AG08396 (cell line): ENCODE measurements at places on chromosomes 4 and X.

DNA sequence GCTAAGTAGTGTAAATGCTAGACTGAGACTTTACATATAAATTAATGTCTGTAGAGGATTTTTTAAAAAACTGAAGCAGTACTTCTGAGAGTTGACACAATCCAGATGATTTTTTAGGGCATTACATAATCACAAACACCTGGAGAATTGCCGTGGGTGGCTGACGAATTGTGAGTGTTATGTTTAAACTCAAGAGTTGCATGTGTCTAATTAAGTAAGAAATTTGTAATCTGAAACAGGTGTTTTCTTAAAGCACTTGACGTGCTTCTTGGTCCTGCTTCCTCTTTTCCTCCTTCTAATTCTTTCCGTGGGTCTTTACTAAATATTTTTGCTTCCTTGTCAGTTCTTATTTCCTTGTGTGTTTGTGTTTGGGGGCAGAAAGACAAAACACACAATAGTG is 27.8 kb downstream of the PIR start:
- DNase-seq: no peak

- DNase-seq: no peak
Measured at GRCh38 chr4:143281507-143282190, 55.0 kb upstream of the GAB1 start.

DNA sequence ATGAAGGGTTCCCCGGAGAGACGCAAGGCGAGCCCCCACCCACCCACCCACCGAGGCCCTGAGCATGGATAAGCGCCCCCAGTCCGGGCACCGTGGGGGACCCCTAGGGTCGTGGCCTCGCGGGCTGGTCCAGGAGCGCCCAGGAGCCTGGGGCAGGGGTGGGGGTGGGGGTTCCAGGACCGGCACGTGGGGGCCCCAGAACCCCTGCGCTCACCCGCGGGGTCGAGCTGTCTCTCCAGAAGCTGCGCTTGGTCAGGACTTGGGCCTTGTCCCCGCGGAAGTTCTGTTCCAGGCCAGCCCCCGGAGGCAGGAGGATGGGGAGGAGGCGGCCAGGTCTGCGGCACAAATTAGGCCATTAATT is 11.2 kb upstream of the SHOX start:
- DNase-seq: no peak

- DNase-seq: no peak
Measured at GRCh38 chr4:83692028-83692427, 156.1 kb downstream of the GPAT3 start.

GRCh38 chrX:71565474-71566041 is 12.7 kb upstream of the GCNA start:
- DNase-seq: no peak

DNA sequence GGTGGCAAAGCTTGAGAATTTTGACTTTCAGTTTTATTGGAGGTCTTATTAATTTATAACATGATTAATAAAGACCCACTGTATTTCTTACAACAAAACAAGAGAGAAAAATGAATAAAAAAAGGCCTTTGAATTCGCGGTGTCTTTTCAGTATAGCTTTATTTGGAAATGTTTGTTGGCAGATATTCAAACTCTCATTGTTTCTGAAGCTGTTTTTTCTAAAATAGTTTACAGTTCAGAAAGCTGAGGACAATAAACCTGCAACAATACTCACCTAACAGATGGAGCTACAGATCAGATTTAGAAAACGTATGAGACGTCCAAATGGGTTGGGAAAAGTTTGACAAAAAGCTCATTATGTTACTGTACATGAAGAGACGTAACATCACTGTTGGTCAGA is 2.4 kb upstream of the SPARCL1 start:
- DNase-seq: no peak

GRCh38 chr4:155618183-155618838 is 48.3 kb upstream of the GUCY1A1 start:
- DNase-seq: no peak

GRCh38 chr4:19304028-19304427 is 947.7 kb upstream of the SLIT2 start:
- DNase-seq: no peak

DNA sequence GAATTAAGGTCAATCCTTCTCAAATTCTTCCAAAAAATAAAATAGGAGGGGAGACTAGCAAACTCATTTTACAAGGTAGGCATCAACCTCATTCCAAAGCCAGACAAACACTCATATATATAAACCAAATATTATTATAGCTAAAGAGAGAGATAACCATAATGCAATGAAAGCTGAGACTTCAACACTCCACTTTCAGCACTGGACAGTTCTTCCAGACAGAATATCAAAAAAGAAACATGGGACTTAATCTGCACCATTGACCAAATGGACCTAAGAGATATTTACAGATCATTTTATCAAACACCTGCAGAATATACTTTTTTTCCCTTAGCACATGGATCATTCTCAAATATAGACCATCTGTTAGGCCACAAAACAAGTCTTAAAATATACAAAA is 15.5 kb upstream of the EDA2R start:
- DNase-seq: no peak

DNA sequence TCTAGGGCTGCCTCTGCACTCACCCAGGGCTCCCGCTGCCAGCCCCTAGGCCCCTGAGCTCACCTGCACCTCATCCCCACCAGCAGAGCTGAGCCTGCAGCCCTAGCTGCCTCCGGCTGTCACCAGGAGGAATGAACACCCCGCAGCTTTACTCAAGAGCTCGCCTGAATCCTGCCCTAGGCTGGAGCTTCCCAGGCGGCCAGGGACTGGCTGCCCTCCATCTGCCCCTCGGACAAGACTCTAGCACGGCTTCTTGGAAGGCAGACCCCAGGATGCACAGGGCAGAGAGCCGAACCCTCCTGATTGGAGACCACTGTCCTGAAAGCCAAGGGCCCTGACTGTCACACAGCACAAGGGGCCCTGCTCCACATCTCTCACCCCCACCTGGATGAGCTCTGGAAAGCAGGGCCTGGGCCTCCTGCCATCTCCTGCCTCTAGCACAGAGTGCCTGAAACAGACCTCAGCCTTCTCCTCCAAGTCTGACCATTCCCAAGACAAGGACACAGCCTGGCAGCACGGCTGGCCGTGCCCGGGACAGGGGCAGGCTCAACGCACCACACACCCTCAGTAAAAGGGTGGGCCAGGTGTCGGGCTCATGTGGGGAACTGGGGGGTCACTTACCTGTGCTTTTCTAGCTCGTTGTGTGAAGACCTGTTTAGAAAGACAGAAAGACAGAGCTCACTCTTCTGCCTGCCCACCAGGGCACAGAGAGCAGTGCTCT is 4.4 kb downstream of the MXD4 start:
- no peak for DNase-seq

- no peak for DNase-seq
Measured at GRCh38 chr4:2786152-2786671, 6.7 kb upstream of the SH3BP2 start.
